Epithelial cell of umbilical artery (primary cell): ENCODE measurements at places on chromosomes 2 and 18. TPM values are rescaled to one million over a fixed set of nuclear protein-coding genes. Genes with fewer than 3 reads are reported as not detected.

The OBSL1 gene
- total RNA-seq, result 13.0 and 13.2 TPM in 2 replicates

The MDH1 gene
- total RNA-seq, result 146 and 166 TPM in 2 replicates

The GRHL1 gene
- 1.1 and 1.3 TPM in 2 replicates for total RNA-seq

The CMPK2 gene
- 9.7 and 57.6 TPM in 2 replicates for total RNA-seq

The HOXD3 gene
- 4.2 and 5.9 TPM in 2 replicates for total RNA-seq

The LTBP1 gene
- total RNA-seq, result 22.9 and 80.9 TPM in 2 replicates

The MERTK gene
- 7.8 and 17.6 TPM in 2 replicates for total RNA-seq

The COL4A3 gene
- not detected in 2 replicates for total RNA-seq

The PLCL1 gene
- total RNA-seq, result 10.7 and 11.7 TPM in 2 replicates

The ALPG gene
- not detected in 2 replicates for total RNA-seq

The EPG5 gene
- 9.1 and 16.6 TPM in 2 replicates for total RNA-seq

The NFATC1 gene
- total RNA-seq, result 2.6 and 5.2 TPM in 2 replicates

The XDH gene
- total RNA-seq, result not detected in 2 replicates

The BOLL gene
- not detected in 2 replicates for total RNA-seq

The POTEJ gene
- not detected in 2 replicates for total RNA-seq

The L3MBTL4 gene
- total RNA-seq, result under 0.01 and 0.46 TPM in 2 replicates

The SKA1 gene
- total RNA-seq, result 14.6 and 20.2 TPM in 2 replicates

The UPP2 gene
- total RNA-seq, result not detected in 2 replicates

The ADGRF3 gene
- not detected in 2 replicates for total RNA-seq

The MYOM1 gene
- 0.32 and 0.91 TPM in 2 replicates for total RNA-seq

The C2orf66 gene
- under 0.01 TPM in 1 of 2 replicates, not detected in the other for total RNA-seq

The CNTNAP5 gene
- total RNA-seq, result not detected in 2 replicates

The GALNT14 gene
- total RNA-seq, result 1.4 and 2.6 TPM in 2 replicates

The CXCR1 gene
- total RNA-seq, result not detected in 2 replicates

The TAF4B gene
- 3.5 and 3.6 TPM in 2 replicates for total RNA-seq

The CYS1 gene
- total RNA-seq, result not detected in 2 replicates

The CDCA7 gene
- 12.0 and 15.7 TPM in 2 replicates for total RNA-seq

The SP140 gene
- not detected in 2 replicates for total RNA-seq

The AFF3 gene
- total RNA-seq, result not detected in 2 replicates

The ALLC gene
- total RNA-seq, result not detected in 2 replicates

The TRIM43 gene
- total RNA-seq, result not detected in 2 replicates

The PLB1 gene
- total RNA-seq, result 0.30 and 0.65 TPM in 2 replicates

The ALKAL2 gene
- total RNA-seq, result not detected in 2 replicates

The RIT2 gene
- not detected in 2 replicates for total RNA-seq

The INPP5D gene
- total RNA-seq, result 18.7 and 24.7 TPM in 2 replicates

The CNNM4 gene
- 1.3 and 2.1 TPM in 2 replicates for total RNA-seq

The IL18R1 gene
- 1.3 and 3.0 TPM in 2 replicates for total RNA-seq

The RAB6C gene
- total RNA-seq, result not detected in 2 replicates

The SERPINB3 gene
- not detected in 2 replicates for total RNA-seq

The RGPD4 gene
- total RNA-seq, result not detected in 2 replicates

The ARID5A gene
- total RNA-seq, result 12.0 and 13.1 TPM in 2 replicates
